H9 (cell line): ENCODE measurements at places on chromosomes 16 and 17.
A peak's percentile ranks its signal among the peaks of the same experiment; 100 is the strongest.

- DNase-seq = no peak
These were observed 238.2 kb downstream of the CDH8 start for GRCh38 chr16:61797961-61798507.

DNA sequence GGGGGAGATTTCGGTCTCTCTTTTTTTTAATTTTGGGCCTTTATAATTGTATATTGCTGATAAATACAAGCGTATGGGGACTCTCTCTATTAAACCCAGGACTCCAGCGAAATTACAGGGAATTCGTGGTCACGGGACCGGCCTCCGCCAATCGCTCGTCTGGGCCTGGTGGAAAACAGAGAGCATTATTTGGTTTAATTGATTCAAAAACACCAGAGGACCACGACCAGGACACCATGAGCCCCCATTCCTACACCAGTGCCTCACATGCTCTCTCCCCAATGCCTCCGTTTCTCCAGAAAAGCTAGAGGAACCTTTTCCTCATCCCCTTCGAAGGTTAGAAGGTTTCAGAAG lies at the start of gene HOXB2:
HOXB2 (minus strand) TSS at position 88 of the 354 bp plus-strand sequence. CDS start 198 bp downstream, outside the sequence.
- no peak for DNase-seq

- DNase-seq = no peak
These were observed 48.5 kb downstream of the TIMM22 start for GRCh38 chr17:1045456-1045855.

DNA sequence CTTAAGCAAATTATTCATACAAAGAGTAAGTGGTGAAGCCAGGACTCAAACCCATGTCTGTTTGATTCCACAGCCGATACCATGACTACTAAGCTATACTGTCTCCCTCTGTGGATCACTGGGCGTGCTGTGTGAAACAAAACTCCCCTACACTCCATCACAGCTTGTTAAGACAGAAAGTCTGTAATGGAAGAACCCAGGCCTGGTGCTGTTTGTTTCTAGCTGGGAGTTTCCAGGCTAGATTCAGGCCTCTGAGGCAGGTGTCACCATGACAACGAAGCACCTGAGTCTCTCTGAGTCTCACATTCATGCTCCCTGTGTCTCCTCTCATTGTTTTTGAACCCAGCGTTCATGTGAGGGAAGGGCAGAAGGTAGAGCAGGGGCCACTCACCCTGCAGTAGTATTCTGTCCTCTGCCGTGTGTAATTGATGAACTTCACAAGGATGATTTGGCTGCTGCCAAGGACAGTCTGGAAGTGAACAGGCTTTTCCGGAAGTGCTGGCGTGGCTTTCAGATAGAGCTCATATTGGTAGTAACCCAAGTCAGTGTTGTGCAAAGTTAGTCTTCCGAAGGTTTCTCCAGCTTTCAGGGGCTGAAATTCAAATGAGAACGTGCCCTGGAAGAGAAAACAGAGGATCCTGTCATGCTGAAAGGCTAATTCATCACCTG lies 8.6 kb upstream of the VAC14 start:
- DNase-seq = peak; percentile 17

DNA sequence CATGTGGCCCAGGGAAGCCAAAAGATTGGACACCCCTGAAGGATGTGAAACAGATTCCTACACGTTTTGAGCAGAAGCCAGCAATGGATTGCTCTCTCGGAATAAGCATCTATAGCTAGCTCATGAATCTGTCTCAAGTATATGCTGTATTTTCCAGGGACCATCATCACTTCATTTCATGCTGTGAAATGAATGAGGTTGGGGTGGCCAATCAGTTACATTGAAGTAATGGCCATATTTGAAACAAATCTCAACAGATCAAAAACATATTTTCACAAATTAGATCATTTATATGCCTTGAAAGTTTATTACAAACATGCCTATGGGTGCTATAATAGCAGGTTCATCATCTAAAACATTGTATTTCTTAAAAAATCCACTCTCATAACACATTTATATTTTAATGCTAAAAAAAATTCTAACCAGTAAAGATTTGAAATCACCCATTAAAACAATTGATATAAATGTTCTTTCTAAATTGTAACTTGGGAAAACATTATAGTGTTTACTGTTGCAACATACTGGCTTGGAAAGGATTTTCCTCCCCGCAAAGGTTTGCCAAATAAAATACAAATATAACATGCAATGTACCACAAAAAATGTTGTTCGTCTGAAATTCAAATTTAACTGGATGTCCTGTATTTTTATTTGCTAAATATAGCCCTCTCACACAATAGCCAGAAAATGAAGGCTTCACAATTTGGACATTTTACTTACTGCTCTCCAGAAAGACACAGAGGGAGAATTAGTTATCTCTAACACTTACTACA lies 743.6 kb downstream of the KCNJ2 start:
- no peak for DNase-seq

DNA sequence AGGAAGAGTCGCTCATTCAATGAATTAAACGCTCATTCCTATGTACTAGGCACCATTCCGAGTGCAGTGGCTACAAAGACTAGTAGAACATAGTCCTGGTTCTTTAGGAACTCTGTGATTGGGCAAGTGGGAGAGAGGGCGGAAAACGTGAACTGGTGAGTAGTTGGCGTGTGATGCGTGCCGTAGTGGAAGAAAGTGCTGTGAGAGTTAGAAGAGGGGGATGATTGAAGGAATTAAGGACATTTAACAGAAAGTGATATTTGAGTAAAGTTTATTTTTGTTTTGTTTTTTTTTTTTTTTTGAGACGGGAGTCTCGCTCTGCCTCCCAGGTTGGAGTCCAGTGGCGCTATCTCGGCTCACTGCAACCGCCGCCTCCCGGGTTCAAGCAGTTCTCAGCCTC lies 7.9 kb upstream of the SLFN14 start:
- no peak for DNase-seq

GRCh38 chr17:79996291-79996690 lies 39.4 kb downstream of the TBC1D16 start:
- no peak for DNase-seq

DNA sequence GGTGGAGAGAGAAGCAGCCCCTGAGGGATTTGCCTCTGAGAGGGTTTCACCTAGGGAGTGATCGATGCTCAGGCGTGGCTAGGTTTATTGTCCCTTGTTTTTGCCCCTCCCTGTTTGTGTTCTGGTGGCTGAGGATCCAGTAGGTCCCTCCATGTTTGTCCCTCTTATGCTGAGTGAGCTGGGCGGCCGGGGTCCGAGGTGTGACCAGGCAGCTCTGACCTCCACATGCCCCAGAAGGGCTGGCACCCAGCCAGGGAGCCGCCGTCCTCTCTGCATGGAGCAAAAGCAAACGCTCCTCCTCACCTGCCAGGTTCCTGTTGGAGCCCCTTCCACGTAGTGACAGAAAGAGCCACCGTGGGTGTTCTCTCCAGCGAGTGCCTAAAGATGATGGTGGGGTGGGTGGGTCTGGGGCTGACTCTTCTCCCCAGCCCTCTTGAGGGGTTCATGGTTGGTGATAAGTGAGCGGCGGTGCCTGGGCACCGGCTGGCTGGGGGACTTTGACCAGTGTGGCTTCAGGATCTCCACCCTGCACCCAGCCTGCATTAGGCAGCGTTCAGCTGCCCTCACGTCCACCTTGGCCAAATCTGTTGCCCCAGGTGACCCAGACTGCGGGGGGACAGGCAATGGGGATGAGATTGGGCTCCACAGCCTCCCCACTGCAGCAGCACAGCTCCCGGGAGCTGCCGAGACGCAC lies 14.1 kb upstream of the NUDT16L1 start:
- no peak for DNase-seq

DNA sequence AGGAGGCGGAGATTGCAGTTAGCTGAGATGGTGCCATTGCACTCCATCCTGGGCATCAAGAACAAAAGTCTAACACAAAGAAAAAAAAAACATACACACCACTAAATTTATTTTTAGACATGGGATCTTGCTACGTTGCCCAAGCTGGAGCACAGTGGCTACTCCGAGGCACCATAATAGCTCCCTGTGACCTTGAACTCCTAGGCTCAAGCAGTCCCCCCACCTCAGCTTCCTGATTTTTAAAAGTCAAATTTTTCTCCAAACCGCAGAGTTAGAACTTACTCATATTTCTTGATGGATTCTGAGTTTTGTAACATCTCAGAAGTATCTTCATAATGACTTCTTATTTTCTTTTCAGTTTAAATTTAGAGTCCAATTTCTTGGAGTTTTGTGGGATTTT lies 3.4 kb downstream of the CMTM4 start:
- DNase-seq = no peak

DNA sequence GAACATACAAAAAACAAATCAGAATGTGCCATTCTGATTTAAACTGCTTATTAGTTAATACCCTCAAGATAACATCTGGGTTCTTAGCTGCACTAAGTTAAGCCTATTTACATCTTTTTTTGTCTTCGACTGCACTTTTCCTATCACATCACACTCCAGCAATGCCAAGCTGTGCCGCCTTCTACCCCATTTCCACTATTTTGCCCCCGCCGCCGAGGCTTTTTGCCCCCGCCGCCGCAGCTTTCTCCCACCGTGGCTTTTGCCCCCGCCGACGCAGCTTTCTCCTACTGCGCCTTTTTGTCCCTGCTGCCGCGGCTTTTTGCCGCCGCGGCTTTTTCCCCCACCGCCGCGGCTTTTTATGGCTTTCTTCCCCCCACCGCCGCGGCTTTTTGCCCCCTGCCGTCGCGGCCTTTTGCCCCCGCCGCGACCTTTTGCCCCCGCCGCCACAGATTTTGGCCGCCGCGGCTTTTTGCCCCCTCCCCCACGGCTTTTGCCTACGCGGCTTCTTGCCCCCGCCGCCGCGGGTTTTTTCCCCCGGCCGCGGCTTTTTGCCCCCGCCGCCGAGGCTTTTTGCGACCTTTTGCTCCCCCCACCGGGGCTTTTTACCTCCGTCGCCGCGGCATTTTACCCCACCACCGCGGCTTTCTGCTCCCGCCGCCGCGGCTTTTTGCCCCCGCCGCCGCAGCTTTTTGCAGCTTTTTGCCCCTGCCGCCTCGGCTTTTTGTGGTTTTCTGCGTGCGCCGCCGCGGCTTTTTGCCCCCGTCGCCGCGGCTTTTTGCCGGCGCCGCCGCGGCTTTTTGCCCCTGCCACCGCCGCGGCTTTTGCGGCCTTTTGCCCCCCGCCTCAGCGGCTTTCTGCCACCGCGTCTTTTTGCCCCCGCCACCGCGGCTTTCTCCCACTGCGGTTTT lies 331.4 kb upstream of the WSB1 start:
- no peak for DNase-seq

DNA sequence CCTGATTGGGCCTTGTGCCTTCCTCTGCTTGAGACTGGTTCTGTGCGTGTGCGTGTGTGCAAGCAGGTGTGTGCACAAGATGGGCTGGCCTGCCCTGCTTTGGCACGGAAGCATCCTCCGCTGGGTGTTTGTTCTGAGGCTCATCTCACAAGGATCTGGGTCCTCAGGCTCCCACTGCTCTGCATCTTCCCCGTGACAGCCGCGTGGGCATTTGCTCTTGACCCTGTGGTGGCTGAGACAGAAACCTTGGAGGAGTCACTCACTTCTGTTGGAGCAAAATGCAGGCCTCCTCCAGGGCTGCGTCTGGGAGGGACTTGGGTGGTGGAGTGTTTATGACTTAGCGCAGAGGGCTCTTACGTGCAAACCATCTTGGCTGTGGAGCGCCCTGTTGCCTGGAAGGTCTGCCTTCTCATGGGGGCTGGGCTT lies 119.2 kb downstream of the RPTOR start:
- no peak for DNase-seq
